ENCODE measurements at places on chromosomes 2 and 18.

DNA sequence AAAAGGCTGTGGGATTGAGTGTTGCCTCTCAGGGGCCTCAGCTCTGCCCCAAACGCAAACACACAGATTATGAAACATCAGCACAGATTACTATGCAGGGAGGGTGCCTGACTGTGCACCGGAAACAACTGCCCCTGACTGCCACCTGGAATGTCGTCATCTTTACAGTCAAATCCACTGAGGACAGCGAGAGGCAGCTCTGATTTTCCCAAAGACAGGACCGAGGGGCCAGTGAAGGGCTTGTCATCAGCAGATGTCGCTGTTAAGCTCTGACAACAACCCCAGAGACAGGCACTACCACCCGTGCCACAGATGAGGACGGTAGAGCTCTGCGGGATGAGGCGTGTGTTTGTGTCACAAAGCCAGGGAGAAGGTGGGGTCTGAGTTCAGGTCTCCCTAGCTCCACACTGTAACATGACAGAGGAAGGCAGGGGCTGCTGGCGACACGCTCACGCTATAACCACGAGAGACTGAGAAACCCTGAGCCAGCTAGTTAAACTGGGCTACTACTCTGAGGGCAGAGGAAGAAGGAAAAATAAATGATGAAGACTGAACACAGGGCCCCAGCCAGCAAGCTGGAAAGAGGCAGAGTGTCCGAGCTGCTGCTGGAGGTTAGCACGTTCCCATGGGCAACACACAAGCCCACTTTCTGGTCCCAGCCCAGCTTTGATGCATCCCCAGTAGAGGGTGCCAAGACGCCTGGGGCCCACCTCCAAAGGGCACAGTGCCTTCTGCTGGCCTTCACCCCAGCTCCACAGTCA lies 47.0 kb downstream of the PARD6G start:
- DNase-seq = no peak

DNA sequence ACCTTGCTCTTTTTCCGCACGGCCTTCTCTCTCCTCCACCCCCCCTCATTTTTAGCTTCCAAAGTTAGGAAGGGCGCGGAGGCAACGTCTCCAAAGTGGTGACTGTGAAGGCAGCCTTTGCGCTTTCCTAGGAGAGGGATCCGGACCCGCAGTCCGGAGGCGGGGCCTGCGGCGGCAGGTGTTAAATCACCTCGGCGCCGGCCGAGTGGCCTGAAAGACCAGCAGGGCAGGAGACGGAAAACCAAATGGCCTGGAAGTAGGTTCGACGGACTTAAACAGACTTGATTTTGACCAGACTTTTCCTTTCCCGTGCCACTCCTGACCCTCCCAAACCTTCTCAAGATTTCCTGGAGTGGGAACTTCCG lies 615 bp downstream of the GORASP2 start:
- DNase-seq = peak; percentile 53

- DNase-seq = peak; percentile 87
Observed at GRCh38 chr18:74196220-74197119, 48.1 kb downstream of the TIMM21 start.

- DNase-seq = no peak
Observed at GRCh38 chr2:10257036-10257435, 45.7 kb upstream of the HPCAL1 start.

DNA sequence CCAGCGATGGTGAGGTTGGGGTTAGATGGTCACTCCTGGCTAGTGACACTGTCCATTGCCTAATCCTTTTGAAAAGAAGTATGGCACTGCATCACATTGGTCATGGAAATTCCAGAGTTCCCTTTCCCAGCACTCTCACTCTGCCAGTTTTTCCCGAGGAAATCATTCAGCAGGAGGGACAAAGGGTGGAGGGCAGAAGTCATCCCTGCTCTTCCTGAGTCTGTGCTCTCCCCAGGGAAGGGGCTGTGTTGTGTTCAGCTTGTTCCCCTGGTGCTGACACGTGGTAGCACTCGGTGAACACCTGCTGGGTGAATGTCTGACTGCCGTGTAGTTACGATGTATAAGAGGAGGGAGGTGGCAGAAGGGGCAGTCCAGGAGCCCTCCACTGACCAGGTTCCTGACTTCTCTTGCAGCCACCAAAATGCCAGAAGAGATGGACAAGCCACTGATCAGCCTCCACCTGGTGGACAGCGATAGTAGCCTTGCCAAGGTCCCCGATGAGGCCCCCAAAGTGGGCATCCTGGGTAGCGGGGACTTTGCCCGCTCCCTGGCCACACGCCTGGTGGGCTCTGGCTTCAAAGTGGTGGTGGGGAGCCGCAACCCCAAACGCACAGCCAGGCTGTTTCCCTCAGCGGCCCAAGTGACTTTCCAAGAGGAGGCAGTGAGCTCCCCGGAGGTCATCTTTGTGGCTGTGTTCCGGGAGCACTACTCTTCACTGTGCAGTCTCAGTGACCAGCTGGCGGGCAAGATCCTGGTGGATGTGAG lies 21.6 kb downstream of the STEAP3 start:
- no peak for DNase-seq

- DNase-seq = no peak
Observed at GRCh38 chr2:154029504-154029903, 157.8 kb downstream of the GALNT13 start.

DNA sequence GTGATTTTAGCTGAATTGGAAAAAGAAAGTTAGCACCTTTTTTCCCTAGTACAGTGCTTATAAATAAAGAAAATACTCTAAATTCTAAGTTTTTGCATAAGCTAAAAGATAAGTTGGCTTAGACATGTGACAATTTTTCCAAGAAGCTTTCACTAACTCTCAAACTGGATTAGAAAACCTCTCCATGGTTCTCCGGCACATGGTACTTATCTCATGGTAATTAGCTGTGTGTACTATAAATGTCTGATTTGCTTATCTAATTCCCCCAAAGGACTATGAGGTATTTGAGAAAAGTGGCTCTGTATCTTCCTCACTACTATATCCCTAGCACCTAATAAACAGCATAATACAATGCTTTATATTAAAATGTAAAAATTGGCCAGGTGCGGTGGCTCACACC lies 71.1 kb downstream of the ROCK1 start:
- no peak for DNase-seq

DNA sequence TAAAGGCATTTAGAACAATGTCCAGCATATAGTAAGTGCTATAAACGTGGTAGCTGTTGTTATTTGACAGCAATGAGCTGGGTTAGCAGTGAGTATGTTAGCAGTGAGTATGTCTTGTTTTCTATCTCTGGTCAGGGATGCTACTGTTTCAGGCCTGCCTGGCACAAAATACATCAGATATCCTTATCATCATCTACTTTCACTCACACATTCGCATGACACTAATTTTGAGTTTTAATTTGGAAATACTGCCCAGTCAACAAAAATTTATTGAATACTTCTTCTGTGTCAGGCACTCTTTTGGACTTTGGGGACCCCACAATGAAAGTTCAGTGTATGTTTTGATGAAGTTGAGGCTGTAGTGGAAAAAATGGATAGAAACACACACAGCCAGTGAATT lies 401.6 kb downstream of the CLIP4 start:
- DNase-seq = no peak

DNA sequence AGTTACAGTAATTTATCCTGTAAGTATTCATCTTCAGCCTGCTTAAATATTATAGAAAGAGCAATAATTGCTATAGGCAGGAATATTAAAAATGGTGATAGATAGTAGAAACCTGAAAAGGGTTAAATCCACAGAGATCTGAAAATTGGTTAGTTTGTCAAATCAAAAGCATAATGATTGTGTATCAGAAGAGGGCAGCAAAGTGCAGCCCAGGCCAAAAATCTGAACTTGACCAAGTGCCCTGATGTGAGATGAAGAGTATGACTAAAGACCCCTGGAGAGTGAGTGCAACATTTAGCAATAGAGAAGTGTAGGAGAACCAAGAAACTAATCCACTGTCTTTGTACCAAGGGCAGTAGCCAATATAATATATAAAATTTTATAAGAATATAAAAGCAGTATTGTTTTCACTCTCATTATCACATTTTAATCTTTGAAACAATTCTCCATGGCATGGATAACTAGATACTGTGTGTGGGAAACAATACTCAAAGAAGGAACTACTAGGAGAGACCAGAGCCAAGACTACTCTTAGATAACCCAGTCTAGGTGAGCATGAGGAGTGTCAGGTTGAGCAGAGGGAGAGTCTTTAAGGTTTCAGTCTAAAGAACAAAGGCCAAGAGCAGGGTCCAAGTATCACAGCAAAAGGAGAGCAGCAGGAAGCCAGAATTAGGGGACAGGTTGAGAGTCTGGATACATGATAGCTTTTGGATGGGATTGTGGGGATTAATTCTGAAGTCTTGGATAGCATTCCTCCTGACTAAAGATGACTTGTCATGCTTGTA lies 148.7 kb downstream of the CALCRL start:
- DNase-seq = peak; percentile 12

- no peak for DNase-seq
Observed at GRCh38 chr2:27105981-27106380, 12.9 kb downstream of the CGREF1 start.

- no peak for DNase-seq
Observed at GRCh38 chr2:61380056-61380881, 90.6 kb downstream of the USP34 start.

- no peak for DNase-seq
Observed at GRCh38 chr2:205698286-205699268, 16.3 kb downstream of the NRP2 start.

GRCh38 chr2:168443818-168444217 lies 12.3 kb upstream of the CERS6 start:
- DNase-seq = no peak

DNA sequence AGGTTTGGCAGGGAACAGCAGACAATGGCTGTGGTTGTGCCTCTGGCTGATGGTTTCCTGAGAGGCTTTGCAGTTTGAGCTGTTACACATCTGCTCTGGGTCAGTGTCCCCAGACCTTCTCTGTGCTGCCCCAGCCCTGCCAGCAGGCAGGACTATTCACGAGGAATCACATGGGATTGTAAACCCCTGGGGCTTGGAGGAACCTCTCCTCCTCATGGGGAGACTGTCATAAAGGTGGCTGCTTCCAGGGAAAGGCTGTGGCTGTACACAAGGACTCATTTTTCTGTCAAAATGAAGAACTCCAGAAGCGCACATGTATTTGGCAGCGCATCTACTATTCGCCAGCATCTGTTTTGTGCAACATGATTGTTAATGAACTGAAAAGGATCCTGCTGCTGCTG lies 142.6 kb upstream of the CYP1B1 start:
- DNase-seq = no peak

GRCh38 chr2:20574930-20575329 lies 76.0 kb downstream of the HS1BP3 start:
- no peak for DNase-seq

DNA sequence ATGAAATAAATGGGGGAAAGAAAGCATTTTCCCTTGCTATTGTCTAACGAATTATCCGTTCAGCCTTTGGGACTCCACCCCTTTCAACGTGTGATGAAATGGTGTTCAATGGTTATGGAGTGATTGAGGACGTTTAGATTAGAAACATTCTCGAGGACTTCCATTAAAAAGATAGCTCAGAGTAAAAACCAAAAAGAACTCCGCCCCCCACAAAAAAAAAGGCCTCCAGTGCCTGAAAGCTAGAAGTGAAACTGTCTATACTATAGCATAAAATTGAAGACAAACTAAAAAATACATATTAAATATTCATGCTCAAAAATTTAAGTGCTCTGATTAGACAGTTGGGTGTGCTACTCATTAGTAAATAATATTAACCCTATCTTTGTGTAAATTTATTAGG lies 3.0 kb upstream of the ZNF516 start:
- DNase-seq = no peak

DNA sequence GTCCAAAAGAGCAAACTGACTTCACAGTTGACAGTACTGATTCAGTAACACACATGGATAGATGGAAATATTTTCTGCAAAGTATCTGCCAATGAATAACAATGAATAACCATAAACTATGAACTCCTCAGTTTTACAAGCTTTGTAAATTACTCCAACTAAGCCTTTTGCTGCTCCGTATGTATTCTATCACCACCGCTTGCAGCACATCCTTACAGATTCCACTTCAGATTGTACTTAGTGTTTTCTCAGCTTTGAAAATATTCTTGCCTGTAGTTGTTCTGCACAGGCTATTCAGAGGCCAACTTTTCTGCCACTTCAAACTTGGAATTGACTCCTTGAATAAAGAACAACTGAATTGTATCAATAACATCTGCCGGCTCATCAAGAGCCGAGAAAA lies 36.2 kb downstream of the TLK1 start:
- no peak for DNase-seq

DNA sequence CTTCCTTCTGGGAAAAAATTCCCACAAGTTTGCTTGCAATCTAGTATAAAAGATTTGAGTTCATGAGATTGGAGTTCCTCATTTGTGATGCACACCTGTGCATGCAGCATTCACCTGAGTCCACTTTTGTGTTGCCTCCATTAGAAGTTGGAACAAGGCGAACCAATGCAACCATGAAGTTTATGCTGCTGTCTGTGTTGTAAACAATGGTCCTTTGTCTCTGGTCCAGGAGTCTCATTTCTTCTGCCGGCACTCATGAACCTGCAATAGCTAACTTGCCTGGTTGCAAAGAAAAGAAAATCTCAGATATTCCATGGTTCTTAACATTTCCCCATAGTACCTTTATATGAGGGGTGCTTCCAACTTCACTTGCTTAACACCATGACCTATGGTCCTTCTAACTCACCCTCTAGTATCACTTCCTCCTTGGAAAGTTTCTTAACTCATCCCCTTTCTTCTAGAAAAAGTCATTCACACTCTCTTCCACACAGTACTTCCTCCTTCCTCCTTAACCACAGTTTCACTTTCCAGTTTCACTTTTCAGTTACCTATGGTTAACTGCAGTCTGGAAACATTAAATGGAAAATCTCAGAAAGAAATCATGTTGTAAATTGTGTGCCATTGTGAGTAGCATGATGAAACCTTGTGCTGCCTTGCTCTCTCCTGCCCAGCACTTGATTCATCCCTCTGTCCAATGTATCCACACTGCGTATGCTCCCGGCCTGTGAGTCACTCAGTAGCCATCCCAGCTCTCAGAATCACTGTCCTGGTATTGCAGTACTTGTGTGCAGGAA lies 128.8 kb upstream of the TRIB2 start:
- DNase-seq = no peak

- no peak for DNase-seq
Observed at GRCh38 chr2:171287611-171288010, 126.9 kb upstream of the TLK1 start.

GRCh38 chr2:228377533-228377932 lies 196.0 kb upstream of the SPHKAP start:
- no peak for DNase-seq

GRCh38 chr2:62409442-62409841 lies 96.6 kb downstream of the TMEM17 start:
- no peak for DNase-seq

DNA sequence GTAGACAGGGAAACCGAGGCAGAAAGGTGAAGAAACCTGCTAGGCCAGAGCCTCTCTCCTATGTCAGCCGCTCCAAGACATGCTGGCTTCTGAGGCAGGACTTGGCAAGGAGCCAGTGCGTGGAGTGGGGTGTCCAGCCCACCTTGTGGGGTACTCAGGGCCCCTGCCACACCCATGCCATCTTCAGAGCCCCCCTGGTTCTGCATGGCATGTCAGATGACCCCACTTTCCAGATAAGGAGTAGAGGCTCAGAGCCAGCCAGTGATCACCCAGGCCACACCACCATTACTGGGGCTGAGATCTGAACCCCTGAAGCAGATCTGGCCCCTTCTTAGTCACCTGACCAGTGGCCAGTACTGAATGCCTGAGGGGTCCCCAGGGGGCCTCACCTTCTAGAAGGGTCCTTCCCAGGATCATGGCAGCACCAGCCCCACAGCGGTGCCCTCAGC lies 14.7 kb downstream of the CROCC2 start:
- DNase-seq = no peak
